Hematopoietic multipotent progenitor cell (in vitro differentiated cells): ENCODE measurements at places on chromosomes 16 and 17.

DNA sequence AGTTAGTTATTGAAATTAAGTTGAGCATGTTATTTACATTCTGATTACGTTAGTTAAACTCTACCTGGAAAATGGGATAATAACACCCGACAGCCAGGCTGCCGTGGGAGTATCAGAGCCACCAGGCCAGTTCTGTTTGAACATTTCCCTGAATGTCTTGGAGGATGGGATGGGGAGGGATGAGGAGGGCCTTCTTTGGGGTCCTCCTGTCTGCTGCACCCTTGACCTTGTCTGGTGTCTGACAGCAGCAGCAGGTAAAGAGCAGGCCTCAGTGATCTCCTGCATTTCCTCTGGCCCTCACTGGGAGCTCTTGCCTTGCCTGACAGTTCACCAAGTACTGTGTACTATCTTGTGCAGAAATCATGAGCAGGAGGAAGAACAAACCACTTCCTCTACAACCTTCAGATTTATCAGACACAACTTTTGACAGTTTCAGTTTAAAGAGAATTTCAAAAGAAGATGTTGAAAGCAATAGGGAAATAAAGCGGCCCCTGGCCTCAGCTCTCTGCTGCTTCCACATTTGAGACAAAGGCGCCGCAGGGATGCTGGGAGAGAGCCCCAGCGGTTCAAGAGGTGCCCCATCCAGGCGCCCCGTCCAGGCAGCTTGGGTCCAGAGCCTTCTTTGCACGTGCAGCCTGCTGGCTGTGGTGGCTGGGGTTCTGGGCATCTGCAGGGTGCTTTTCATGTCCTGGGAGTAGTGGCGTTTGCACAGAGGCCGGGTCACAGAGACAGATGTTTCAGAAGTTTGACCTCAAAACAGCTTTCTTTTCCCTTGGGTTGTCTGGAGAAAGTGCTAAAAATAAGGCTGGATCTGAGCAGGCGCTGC lies 25.3 kb downstream of the CMIP start:
- DNase-seq, result no peak

DNA sequence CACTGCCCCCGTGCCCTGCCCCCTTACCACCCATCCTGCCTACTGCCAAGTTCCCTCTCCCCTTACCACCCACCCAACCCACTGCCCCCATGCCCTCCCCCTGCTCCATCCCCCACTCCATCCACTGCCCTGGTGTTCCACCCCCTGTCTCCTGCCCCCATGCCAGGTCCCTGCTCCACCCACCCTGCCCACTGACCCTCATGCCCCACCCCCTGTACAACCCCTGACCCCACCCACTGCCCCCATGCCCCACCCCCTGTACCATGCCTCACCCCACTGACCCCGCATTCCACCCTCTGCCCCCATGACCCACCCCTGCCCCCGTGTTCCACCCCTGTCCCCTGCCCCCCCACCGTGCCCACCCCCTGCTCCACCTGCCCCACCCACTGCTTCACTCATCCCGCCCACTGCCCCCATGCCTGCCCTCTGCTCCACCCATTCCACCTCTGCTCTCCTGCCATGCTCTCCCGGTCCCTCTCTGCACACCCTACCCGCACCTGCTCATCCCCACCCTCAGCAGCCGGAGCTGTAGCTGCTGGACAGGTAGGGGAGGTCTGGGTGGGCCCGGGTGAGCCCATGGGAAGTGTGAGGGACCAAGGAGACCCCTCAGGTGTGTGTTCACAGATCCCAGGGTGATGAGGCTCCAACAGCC lies 7.4 kb upstream of the FN3KRP start:
- no peak for DNase-seq

DNA sequence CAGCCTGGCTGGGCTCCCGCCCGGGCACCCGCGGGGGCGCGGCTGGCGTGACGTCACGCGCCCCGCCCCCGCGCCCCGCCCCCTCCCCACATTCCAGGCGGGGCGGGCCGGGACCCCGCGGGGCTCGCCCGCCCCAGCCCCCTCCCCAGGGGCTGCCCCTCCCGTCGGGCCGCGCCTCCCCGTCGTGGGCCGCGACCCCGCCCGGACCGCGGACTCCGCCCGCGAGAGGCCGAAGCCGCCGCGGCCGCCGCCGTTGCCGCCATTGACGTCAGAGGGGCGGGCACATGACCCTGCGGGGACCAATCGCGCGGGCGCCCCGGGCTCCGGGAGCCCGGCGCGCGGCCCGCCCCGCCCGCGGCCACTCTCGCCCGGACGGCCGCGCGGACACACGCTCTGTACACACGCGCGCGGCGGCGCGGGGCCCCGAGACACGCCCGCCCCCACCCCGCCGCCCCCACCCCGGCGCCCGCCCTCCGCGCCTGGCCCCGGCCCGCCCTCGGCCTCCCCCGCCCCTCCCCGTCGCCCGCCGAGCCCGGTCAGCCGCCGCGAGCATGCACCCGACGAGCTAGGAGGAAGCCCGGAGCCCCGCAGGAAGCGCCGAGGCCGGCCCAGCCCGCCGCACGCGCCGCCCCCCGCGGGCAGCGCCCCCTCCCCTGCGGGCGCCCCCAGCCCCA lies at the start of gene CMIP:
CMIP (plus strand) TSS at position 361 of the 674 bp plus-strand sequence.
- peak; percentile 60 for DNase-seq

DNA sequence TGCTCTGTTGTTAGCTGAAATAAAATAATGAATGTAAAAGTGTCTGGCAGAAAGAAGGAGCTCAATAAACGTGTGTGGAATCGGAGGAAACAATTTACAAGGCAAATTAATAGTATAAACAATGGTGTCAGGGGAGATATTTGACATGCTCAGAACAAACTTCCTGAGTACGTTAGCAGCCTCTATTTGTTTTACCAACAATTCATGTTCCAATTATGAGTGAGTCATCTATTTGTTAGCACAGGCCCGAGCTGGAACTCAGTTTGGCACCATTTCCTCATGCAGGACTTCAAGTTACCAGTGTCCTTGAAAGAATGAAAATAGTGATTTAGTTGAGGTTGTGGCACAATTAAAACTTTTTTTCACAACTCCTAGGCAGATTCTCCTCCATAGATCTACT lies 9.1 kb downstream of the ASIC2 start:
- DNase-seq, result no peak

- DNase-seq, result no peak
Observed at GRCh38 chr16:55948230-55948629, 73.1 kb upstream of the CES5A start.

DNA sequence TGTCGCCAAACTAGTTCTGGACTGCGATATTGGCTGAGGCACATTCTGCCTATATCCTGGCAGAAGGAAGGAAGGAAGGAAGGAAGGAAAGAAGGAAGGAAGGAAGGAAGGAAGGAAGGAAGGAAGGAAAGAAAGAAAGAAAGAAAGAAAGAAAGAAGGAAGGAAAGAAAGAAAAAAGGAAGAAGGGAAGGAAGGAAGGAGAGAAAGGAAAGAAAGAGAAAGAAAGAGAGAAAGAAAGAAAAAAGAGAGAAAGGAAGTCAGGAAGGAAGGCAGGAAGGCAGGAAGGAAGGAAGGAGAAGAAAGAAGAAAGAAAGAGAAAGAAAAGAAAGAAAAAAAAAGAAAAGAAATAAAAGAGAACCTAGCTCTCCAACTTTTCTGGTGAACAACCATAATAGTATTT lies 587.1 kb downstream of the RBFOX1 start:
- DNase-seq, result no peak

DNA sequence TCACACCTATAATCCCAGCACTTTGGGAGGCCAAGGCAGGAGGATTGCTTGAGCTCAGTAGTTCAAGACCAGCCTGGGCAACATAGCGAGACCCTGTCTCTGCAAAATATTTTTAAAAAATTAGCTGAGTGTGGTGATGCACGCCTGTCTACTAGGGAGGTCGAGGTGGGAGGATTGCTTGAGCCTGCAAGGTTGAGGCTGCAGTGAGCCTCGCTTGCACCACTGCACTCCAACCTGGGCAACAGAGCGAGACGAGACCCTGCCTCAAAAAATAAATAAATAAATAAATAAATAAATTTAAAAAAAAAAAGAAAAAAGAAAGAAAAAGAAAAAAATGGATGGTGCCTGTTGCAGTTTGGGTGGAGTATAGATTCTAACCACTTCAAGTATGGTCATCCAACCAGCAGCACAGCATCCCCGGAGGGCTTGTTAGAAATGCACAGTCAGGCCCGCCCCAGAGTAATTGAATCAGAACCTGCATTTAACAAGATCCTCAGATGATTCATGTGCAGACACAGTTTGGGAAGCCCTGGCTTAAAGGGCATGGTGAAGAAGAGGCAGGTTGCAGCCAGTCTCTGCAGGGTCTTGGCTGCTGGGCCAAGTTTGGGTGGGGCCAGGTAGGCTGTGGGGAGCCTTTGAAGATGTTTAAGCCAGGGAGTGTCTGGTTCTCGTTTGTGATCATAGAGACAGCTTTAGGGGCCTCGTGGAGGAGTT lies 40.8 kb downstream of the MRC2 start:
- DNase-seq, result no peak

DNA sequence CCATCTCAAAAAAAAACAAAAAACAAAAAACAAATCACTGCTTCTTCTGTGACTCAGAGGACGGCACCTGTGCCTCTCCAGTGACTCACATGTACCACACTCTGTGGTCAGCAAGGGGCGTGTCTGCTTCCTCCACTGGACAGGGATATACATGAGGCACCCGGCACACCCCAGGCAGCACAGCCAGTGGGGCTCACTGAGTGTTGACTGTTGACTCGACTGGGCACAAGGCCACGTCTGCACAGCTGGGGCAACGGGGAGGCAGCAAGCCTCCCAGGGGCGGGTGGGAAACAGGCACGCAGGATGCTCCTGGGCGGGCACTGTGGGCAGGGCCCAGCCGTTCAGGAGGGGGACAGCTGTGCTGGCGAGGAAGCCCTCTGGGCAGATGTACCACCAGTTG lies 64.1 kb downstream of the TIMM22 start:
- DNase-seq, result no peak

DNA sequence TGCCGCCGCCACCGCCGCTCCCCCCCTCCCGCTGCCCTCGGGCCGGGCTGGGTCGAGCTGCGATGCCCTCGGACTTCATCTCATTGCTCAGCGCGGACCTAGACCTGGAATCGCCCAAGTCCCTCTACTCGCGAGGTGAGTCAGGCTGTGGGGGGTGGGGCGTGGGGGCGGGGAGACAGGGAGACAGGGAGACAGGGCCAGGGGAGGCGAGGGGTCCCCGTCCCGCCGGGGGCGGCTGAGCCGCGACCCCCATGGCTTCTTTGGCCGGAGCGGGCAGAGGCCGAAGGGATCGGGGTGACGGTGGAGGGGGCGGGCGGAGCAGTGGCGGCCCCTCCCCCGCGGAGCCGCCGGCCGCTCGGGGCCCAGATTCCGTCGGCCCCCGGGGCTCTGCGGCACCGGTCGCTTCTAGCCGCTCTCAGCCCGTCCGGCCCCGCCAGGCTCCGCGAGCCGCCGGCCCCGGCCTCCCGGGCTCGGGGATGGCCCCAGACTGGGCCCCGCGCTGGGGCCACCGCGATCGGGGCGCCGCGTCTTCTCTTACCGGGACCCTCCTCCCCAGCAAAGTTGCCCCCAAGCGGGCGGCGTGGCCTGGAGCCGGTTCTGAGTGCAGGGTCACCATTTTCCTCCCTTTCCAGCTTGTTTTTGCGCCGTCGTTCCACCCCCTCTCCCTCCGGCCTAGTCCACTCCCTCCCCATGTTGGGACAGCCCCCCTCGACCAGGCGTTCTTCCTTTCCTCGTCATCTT lies 644 bp downstream of the NFAT5 start:
- peak; percentile 38 for DNase-seq

DNA sequence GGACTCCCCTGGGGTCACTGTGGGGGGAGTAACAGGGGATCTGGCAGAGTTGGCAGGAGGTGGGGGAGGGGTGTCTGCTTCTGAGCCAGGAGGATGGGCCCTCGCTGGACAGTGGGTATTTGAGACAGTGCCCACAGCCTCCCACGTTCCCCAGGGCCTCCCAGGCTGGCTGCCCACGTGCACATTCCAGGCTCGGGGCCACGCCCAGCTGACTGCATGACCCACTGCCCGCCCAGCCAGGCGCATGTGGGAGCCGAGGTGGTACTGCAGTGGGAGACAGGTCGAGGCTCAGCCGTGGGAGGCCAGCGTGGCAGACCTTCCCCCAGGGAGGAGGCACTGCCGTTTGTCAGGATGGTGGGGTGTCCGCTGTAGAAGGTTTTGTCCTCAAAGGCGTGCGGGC lies 38.8 kb downstream of the BAHCC1 start:
- DNase-seq, result no peak

- peak; percentile 30 for DNase-seq
Observed at GRCh38 chr16:49350265-49351095, 23.1 kb upstream of the C16orf78 start.

DNA sequence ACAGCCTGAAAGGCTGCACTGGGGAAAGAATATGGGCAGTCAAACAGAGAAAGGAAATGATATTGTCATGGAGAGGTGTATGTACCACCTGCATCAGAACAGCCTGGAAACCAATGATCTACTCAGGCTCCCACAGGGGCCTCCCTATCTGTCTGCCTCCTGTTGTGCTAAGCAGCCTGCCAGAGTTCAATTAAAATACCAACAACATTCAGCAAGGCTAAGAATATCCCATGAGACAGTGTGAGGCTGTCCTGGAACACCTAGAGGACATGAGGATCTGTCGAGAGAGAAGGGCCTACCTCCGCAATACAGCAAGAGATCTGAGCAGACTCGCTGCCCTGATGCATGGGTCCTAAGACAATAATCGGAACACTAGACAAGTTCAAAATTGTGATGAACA lies 8.4 kb downstream of the FXR2 start:
- DNase-seq, result no peak

DNA sequence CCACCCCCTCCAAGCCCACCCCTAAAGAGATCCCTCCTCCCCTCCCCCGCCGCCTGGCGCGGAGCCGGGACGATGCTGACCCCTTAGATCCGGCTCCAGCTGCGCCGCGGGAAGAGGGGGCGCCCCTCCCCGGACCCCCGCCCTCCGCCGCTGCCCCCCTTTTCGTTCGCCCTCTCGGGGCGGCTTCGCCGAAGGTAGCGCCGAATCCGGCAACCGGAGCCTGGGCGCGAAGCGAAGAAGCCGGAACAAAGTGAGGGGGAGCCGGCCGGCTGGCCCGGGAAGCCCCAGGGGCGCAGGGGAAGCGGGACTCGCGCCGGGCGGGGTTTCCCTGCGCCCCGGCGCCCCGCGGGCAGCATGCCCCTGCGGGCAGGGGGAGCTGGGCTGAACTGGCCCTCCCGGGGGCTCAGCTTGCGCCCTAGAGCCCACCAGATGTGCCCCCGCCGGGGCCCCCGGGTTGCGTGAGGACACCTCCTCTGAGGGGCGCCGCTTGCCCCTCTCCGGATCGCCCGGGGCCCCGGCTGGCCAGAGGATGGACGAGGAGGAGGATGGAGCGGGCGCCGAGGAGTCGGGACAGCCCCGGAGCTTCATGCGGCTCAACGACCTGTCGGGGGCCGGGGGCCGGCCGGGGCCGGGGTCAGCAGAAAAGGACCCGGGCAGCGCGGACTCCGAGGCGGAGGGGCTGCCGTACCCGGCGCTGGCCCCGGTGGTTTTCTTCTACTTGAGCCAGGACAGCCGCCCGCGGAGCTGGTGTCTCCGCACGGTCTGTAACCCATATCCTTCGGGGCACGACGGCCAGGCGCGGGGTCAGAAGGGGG lies 623 bp downstream of the CACNA1G start:
- DNase-seq, result no peak

DNA sequence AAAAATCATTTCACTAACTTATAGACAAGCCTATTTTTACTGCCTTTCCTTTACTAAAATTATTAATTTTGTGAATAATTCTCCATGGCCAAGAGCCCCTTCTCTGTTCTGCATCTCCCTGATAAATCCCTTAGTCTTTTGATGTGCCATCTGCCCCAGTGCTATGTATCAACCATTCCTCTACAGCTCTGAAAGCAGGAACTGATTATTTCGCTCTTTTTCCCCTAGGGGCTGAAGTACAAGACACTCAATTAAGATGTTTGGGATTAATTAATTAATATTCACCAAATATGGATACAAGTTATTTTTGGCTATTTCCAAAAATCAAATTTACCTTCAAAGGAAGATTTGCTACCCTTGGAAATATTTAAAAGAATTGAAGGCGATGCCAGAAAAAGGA lies 26.6 kb downstream of the SSH2 start:
- no peak for DNase-seq
